ENCODE measurements at places on chromosomes 5 and 9.
A peak's percentile ranks its signal among the peaks of the same experiment; 100 is the strongest.

- peak; percentile 8 for DNase-seq
These were observed 313.8 kb downstream of the ENC1 start for GRCh38 chr5:74326571-74327338.

DNA sequence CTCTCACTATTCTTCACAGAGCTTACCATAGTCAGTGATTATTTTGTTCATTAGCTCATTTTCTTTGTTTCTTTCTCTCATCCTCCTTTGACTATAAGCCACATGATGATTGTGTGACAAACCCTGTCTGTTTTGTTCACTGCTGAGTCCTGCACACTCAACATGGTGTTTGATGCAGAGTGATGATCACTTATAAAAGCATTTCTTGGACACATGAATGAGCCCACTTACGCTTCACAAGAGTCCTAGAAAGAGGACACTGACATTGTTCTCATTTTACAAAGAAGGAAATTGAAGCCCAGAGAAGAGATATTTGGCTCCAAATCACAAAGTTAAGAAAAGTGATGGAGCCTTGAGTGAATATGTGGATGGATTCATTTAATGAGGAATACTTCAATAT lies 13.4 kb downstream of the ABLIM3 start:
- no peak for DNase-seq

- no peak for DNase-seq
These were observed 182.3 kb downstream of the C9orf152 start for GRCh38 chr9:110025551-110026170.

DNA sequence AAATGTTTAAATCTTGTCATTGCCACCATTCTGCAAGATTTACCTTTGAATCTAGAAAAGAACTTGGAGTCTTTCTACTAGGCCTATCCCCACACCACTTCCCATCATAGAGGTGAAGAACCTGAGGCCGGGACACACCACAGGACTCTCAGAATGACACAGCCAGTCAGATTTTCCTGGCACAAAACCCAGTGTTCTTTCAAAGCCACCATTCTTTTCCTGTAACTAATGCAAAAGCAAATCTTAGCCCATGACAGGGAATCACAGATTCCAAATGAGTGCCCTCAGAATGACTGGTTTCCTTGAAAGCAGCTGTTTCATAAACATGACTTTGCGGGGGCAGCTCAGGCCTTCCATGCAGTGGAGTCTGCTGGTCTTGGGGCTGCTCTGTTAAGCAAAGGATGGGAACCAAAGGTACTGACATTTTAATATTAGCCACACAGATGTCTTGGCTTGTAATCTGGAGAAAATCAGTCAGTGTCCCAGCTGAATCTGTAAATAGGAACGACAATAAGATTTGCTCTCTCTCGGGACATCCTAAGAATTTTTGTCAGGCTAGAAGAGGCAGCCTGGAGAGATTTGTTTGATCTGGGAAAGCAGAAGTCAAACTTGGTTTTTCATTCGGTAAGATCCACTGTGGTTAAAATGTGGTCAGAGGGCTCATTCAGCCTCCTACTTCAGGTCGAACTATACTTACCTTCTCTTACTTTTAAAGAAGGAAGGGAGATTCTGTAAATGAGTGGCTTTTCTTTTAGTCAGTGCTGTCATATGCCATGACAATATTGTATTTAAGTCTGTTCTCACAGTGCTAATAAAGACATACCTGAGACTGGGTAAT lies 115.1 kb downstream of the PALM2AKAP2 start:
- DNase-seq = no peak

- no peak for DNase-seq
These were observed 5.1 kb upstream of the SPIN1 start for GRCh38 chr9:88383176-88383575.

DNA sequence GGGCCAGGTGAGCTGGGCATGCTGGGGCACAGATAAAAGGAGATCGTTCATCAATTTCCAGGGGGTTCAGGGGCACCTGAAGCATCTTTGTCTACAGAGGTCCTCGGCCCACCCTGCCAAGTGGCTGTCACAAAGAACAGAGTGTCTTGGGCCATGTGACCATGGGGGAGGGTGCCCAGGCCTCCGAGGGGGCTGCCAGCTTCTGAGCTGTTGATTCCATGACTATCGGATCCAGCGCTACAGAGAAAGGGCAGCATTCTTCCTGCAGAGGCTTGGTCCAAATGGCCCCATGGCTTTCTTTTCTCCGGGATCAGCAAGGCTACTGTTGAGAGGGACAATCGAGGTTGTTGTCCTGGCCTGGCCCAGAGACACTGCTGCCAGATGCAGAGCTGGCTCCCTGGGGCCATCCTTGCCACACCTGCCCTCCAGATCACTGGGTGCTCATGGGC lies 289.2 kb downstream of the ZSWIM6 start:
- DNase-seq = no peak

Measured in activated CD4-positive, alpha-beta T cell treated with anti-CD3 and anti-CD28 coated beads, Interleukin-2, amount 50 U/mL, for 1 hour (primary cell).